ENCODE measurements at places on chromosomes 13 and 19.

DNA sequence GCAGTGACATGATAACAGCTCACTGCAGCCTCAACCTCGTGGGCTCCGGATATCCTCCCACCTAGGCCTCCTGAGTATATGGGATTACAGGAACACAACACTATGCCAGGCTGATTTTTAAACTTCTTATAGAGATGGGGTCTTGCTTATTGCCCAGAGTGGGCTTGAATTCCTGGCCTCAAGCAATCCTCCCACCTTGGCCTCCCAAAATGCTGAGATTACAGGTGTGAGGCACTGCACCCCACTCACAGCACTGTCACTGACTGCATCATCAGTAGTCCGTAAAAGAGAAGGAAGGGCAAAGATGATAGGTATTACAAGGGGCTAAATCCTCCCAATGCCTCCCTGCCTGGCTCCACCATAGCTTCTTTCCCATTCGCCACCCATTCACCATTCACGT lies 4.1 kb downstream of the RHPN2 start:
- no peak for DNase-seq

GRCh38 chr13:24670961-24671381 lies 9.2 kb upstream of the ATP12A start:
- no peak for DNase-seq

DNA sequence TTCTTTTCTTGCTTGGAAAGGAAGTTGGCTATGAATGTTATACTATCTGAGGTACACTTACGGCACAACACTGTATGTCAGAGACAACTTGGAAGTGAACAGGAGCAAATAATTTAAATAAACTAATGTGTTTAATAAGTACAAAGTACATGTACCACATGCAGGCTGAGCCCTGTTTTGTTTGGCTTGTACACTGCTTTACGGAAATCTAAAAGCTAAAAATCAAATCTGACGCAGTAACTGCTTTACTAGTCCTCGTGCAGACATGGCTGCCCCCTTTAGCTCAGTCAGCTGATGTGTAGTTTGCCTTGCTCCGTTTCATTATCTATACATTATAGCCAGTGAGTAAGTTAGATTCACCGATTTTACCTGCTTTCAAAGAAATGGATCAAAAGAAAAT lies 36.5 kb downstream of the TDRD3 start:
- no peak for DNase-seq

GRCh38 chr19:53626976-53627375 lies 4.8 kb upstream of the DPRX start:
- no peak for DNase-seq

GRCh38 chr19:6070207-6070681 lies 40.1 kb downstream of the RFX2 start:
- DNase-seq, result no peak

GRCh38 chr19:45884682-45885555 lies 1.0 kb downstream of the IRF2BP1 start:
- no peak for DNase-seq

DNA sequence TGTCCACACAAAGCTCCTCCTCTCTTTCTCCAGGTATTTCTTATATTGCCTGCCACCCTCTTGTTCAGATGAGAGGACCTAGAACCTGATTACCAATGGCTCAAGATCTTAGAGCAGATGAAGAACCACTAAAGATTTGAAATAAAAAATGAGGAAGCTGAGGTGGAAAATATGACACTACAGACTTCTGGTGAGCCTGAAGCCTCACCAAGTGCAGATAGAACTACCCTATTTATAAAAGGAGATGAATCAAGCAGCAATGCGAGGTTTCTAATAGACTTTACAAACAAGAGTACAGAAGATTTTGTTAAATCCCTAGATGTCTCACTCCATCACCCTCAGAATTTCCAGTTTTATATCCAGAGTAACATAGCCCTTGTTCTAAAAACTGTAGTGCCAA lies 345.8 kb downstream of the TBC1D4 start:
- no peak for DNase-seq

GRCh38 chr13:40095695-40096356 lies 440.4 kb downstream of the COG6 start:
- no peak for DNase-seq

- DNase-seq, result no peak
Measured at GRCh38 chr19:7645656-7646425, 8.9 kb downstream of the STXBP2 start.

DNA sequence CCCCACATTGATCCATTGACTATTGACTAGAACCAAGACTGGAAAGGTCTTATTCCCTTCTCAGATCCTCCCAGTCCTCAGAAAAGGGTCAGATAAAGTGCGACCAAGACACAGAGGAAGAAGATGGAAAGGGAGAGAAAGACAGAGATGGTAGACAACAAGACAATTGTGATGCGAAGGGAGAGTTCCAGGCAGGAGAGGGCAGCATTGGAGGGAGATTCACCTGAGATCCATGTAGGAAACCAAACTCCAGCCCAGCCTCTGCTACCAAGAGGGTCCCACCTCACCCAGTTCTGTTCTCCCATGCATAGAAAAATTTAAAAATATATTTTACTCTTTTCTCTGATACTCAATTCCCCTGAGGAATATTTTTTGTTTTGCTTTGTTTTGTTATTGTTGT lies 67.3 kb upstream of the TSHZ3 start:
- DNase-seq, result no peak

GRCh38 chr13:33205804-33206221 lies 79.7 kb downstream of the STARD13 start:
- DNase-seq, result no peak

DNA sequence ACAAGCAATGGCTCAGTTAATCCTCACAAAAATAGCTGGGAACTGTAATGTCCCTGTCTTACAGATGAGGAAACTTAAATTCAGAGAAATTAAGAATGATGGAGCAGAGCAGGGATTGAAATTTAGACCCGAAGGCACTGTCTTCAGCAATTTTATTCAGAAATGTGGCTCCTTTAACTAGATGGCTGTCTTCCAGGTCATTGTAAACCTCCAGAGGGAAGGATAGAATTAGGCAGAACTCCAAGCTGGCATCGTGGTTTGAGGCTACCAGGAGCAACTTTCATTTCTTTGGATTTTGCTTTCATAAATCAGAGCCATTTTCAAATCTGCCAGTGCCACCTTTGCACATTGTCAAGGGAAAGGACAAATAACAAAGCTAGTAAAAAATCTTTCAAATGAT lies 339.0 kb downstream of the DCT start:
- DNase-seq, result no peak

GRCh38 chr13:71797517-71797916 lies 69.5 kb downstream of the DACH1 start:
- DNase-seq, result no peak

DNA sequence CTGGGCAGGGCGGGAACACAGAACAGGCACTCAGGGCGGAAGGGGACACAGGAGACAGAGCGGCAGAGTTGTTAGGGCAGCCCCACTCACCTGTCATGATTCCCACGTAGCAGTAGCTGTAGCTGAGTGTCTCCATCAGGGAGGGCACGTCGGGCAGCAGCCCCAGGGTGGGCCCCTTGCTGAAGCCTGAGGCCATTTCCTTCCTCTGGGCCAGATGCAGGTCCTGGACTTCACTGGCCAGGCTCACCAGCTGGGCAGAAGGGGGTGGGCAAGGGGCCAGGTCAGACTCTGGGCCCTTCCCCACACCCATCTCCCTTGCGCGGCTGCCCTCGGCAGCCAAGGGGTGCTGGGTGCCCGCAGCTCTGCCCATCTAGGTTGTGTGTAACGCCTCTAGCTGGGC lies 5.9 kb downstream of the MBOAT7 start:
- no peak for DNase-seq

- DNase-seq, result no peak
Measured at GRCh38 chr19:5106191-5106726, 137.3 kb downstream of the KDM4B start.

DNA sequence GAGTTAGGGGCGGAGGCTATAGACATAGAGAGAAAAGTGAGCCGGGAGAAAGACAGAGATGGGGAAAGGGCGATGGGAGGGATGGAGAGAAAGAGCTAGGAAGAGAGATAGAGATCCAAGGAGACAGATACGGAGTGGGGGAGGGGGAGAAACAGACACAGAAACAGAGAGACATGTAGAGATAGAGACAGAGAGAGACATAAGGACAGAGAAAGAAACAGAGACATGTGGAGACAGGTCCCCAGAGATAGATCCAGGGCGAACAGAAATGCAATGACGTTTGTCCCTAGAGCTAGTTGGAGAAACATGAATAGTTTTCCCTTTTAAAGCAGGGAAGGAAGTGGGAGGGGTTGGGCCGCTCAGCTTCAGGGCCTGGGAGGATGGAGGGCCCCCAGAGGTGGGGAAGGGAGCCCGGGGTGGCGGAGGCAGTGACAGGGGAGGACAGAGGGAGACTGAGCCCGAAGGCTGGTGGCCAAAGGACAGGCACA lies 4.6 kb downstream of the PPP1R14A start:
- no peak for DNase-seq

DNA sequence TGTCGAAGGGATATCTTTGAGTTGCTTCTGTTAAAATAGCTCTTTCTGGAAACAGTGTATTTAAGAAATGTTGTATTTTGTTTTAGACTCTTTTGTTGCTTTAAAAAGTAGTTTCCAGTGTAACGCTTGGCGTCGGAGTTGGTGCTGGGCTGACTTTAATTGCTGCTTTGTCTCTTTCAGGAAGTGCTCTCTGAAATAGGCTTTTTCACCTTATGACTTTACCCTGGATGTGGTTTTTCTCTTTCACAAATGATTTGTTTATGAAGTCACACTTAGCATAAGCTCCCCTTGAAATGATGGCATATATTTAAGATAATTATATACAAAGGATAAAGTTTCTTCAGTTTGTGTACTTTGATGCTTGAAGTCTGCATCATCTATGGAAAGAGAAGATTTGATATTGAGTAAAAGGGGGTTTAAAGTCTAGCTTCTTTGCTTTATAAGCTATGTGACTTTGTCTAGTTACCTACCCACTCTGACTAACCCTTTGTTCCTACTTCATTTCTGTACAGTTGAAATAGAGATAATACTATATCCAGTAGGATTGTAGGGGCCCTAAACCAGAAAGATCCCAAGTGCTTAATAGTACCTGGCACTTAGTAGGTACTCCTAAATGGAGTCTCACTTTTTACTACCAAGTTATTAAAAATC lies at the start of gene GPR18:
TSS of gene GPR18 (minus strand) at position 170 of the 651 bp plus-strand sequence. CDS start 2,507 bp downstream, outside the sequence.
- no peak for DNase-seq

DNA sequence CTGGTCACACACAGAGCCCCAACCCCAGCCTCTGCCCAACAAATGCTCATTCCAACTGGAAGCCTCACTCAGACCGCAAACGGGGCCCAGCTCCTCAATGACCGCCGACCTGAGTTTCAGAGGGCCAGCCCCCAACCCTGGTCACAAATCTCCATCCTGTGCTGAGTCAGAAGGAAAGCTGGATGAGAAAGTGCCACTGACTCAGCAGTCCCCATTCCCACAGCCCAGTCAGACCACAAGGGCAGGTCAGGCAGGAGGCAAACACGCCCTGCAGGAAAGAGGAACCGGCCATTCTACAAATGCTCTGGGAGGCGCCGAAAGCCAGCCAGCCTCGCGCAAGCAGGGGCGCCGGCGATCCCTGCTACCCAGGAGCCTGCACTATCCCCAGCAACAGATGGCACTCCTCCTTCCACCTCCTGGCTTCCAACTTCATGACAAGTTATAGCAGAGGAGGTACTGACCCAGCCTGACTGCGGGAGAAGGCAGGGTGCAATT lies 14.1 kb upstream of the PRKD2 start:
- no peak for DNase-seq

- no peak for DNase-seq
Measured at GRCh38 chr13:45519493-45519892, 54.8 kb downstream of the COG3 start.

DNA sequence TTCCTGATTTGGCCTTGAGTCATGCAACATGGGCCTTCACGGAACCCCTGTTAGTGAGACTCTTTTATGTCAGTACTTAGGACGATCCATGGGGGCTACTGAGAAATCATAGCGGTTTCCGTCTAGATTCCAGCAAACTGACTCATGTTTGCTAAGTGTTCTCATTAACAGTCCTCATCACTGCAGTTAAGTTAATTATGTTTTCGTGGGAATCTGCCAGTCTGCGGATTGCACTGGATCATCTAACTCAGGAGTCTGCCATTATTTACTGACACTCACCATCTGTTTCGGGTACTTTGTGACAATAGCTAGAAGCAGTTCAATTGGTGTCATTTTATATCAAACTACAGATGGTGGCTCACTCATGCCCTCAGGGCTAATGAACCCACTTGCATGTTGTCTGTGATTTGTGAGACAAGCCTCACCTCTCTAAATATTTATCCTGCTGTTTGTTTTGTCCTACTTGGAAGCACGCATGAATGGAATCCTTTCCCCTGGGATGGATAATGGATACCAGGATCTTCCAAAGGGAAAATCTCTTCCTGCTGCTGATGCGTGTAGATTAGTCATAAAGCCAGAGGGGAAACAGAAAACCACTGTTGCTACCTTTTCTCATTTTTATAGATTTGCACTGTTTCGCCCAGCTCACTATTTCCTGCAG lies 61.8 kb downstream of the RAB20 start:
- DNase-seq, result no peak

- no peak for DNase-seq
Measured at GRCh38 chr19:44732235-44733014, 16.1 kb upstream of the BCL3 start.

- no peak for DNase-seq
Measured at GRCh38 chr13:39895254-39895653, 239.8 kb downstream of the COG6 start.

DNA sequence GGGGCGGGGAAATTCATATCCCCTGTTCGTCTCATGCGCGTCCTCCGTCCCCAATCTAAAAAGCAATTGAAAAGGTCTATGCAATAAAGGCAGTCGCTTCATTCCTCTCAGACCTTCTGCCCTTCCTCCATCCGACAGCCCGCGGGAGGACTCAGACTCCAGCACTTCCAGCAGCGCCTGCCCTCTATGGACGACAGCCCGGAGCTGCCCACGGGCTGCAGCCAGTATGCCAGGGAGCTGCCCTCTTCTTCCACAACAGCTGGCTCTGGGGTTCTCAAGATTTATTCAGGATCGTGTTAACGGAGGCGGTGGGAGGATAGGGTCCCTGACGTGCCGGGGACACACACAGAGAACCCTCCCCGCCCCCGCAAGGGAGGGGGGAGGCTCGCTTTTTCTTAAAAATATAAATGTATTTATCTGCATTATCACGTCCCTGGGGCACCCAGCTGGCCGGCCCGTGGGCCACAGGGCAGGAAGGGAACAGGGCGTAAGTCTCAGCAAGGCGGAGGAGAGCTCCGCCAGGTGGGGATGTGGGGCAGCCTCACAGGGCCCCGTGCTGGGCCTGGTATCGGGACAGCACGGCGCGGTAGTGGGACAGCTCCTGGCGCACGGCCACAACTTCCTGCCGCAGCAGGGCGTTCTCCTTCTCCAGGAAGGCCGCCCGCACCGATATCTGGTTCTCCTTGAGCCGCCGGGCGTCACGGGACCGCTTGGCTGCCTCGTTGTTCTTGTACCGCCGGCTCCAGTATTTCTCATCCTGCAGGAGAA lies 6.7 kb downstream of the DBP start:
- no peak for DNase-seq

- no peak for DNase-seq
Measured at GRCh38 chr19:43695985-43696704, 19.7 kb upstream of the IRGC start.

DNA sequence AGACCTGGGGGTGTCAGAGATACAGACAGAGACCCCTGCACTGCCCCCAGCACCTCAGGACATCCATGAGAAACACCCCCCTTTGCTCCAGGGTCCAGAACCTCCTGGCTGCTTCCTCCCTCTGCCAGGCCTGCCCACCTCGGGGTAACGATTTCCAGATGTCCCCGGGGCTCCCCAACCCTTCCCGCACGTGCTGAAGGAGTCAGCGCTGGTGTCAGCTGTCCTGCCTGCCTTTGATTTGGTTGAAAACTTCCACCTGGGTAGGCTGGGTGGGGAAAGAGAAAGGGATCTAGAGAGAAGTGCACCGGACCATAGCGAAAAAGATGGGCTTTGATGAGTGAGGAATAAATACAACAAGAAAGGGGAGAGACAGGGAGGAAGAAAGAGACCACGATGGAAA lies 1.5 kb upstream of the CGB7 start:
- DNase-seq, result no peak

All from stimulated activated CD8-positive, alpha-beta memory T cell treated with anti-CD3 and anti-CD28 coated beads, Interleukin-7, amount 100 ng/mL, for 4 hours (primary cell).